ENCODE measurements at places on chromosomes 11 and 22. TPM values are rescaled to one million over a fixed set of nuclear protein-coding genes. Genes with fewer than 3 reads are reported as not detected.

DNA sequence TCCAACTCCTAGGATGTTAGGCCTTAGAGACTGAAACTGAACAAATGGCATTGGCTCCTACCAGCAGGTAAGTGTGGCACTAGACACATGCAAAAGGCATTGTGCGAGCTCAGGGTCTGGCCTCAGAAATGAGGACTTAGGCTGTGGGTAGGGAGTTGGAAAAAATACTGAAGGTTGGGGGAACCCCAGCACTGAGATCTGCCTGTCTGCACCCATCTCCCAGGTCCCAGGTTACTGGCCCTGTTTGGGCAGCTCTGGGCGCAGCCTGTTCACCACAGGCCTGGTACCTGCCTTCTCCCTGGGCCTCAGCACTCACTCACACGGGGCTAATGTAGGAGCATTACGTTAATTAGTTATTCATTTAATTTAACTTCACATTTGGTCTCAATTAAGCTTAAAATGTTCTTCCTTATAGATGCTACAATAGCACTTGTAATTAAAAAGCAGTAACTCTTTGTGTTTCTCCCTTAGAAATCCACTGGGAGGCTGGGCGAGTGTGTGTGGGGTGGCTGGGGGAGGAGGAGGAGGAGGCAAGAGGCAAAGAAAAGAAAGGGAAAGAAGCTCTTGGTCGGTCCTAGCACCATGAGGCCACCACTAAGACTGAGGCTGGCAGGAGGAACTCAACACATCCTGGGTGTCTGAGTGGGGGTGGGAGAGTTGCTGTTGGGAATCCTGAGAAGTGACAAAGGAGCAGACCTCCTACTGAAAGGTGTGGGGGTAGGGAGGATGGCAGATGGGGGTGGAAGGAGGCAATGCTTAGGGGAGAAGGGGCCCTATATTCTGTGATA lies 19.4 kb downstream of the TMEM218 start:
- H3K27me3 ChIP-seq, result no peaks in the 10 kb centered on the region
- H3K27ac ChIP-seq, result no peak overlapping the region
- H3K36me3 ChIP-seq, result peaks cover 6% of the 10 kb centered on the region
- peaks cover 25% of the 10 kb centered on the region for H3K4me1 ChIP-seq
- DNase-seq, result no peak

GRCh38 chr11:120715239-120715638 lies 203.7 kb downstream of the GRIK4 start:
- DNase-seq, result no peak
- H3K4me3 ChIP-seq, result no peak overlapping the region
- no peaks in the 10 kb centered on the region for H3K36me3 ChIP-seq
- peaks cover 55% of the 10 kb centered on the region for H3K4me1 ChIP-seq

GRCh38 chr11:133903875-133904817 lies 52.6 kb downstream of the IGSF9B start:
- DNase-seq, result no peak
- peaks cover 42% of the 10 kb centered on the region for H3K36me3 ChIP-seq
- H3K27me3 ChIP-seq, result no peaks in the 10 kb centered on the region
- no peak overlapping the region for H3K4me3 ChIP-seq

GRCh38 chr11:35247863-35248262 lies 108.9 kb downstream of the CD44 start:
- DNase-seq, result no peak
- no peaks in the 10 kb centered on the region for H3K36me3 ChIP-seq
- H3K4me1 ChIP-seq, result no peaks in the 10 kb centered on the region
- H3K4me3 ChIP-seq, result no peak overlapping the region

DNA sequence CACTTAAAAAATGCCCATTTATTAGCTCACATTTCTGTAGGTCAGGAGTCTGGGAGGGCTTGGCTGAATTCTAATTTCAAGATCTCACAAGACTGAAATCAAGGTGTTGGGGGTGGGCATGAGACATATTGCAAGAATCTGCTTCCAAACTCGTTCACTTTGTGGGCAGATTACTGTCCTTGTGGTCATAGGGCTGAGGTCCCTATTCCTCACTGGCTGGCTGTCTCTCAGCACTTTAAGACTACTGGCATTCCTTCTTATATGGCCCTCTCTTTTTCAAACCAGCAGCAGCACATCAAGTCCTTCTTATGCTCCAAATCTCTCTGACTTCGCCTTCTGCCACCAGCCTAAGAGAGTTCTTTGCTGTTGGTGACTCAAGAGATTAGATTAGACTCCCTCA lies 27.8 kb upstream of the MYOD1 start:
- DNase-seq, result no peak
- H3K4me3 ChIP-seq, result no peak overlapping the region
- H3K27ac ChIP-seq, result no peak overlapping the region
- H3K27me3 ChIP-seq, result peaks cover 43% of the 10 kb centered on the region
- H3K4me1 ChIP-seq, result peaks cover 4% of the 10 kb centered on the region

DNA sequence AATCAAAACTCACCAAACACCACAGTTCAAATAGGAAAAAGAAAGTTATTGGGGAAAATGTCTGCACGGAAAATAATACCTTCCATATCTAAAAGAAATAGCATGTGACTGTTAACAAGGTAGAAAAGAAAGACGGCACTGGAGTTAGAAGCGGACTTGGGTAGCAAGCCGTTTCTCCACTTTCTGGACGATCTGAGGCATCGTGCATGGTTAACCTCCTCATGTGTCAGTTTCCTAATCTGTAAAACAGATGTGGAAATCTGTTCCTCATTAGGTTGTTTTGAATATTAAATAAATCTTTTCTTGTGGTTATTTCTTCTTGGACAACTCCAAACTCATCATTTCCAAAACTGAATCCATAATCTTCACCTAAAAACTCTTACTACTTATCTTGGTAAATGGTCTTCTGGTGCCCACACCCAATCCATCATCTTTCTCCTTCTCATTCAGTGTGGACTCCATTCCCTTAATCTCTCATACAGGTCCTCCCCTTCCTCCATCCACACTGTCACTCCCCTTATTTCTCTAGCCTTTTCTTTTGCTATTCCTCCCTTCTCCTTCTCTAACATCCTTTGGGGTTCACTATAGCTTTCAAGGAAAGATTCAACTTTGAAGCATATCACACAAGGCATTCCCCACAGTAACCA lies 53.5 kb downstream of the VSIG10L2 start:
- DNase-seq, result no peak
- H3K4me3 ChIP-seq, result no peak overlapping the region
- H3K27me3 ChIP-seq, result no peaks in the 10 kb centered on the region
- no peak overlapping the region for H3K27ac ChIP-seq
- H3K4me1 ChIP-seq, result peaks cover 5% of the 10 kb centered on the region
- peaks cover 46% of the 10 kb centered on the region for H3K36me3 ChIP-seq

GRCh38 chr11:67641338-67642172 lies 2.0 kb upstream of the TBX10 start:
- peaks cover 30% of the 10 kb centered on the region for H3K27me3 ChIP-seq
- H3K4me3 ChIP-seq, result no peak overlapping the region
- no peak overlapping the region for H3K27ac ChIP-seq
- no peaks in the 10 kb centered on the region for H3K36me3 ChIP-seq
- no peak for DNase-seq

The PRDM10 gene
- 17.9 TPM for total RNA-seq

The DLG2 gene
- 17.5 TPM for total RNA-seq

The ATL3 gene
- total RNA-seq, result 32.1 TPM

DNA sequence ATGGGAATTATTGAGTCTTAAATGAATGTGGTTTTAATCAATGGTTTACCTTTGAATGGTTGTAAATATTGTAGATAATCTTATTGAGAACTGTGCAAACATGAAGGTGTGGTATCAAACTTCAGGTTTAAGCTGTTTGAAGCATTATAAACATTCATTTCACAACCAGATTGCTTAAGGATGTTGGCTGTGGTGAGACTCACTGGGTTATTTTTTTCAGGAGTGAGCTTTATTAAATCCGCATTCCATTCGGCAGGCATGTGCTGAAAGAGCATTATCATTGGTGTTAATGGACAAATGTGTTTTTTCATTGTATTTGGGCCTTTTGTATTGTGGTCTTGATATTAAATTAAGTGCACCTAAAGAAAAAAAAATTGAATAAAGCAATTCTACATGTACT lies 9.7 kb downstream of the MMP3 start:
- peaks cover 4% of the 10 kb centered on the region for H3K27me3 ChIP-seq
- no peak overlapping the region for H3K27ac ChIP-seq

The DGCR6 gene
- total RNA-seq, result 2.4 TPM

DNA sequence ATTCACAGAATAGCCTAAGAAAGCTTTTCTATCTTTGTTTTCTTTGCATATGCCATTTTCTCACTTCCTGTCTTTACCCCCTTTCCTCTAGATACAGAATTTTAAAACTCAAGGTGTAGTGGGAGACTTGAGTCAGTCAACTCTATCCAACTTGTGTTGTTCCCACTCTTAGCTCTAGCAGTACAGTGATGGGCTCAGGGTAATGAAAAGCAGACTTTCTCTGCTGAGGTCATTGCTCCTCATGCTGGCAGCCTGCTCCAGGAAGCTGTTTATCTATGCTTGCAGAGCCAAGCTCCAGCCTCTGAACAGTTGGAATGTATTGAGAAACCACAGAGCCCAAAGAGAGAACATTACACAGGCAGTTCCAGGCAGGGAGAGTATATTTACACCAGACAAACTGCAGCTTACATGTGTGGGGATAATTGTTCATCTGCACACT lies 68.1 kb downstream of the CSTPP1 start:
- no peak overlapping the region for H3K4me3 ChIP-seq
- no peaks in the 10 kb centered on the region for H3K27me3 ChIP-seq
- no peak for DNase-seq
- H3K36me3 ChIP-seq, result peaks cover 3% of the 10 kb centered on the region
- H3K4me1 ChIP-seq, result peaks cover 4% of the 10 kb centered on the region
- H3K27ac ChIP-seq, result no peak overlapping the region

GRCh38 chr11:127143251-127143650 lies 142.7 kb upstream of the KIRREL3 start:
- H3K27ac ChIP-seq, result no peak overlapping the region
- H3K27me3 ChIP-seq, result no peaks in the 10 kb centered on the region
- no peak for DNase-seq

- H3K27ac ChIP-seq, result no peak overlapping the region
- no peak for DNase-seq
- no peak overlapping the region for H3K4me3 ChIP-seq
- H3K4me1 ChIP-seq, result peaks cover 45% of the 10 kb centered on the region
- H3K36me3 ChIP-seq, result peaks cover 24% of the 10 kb centered on the region
- no peaks in the 10 kb centered on the region for H3K27me3 ChIP-seq
Measured at GRCh38 chr11:19852288-19852687, 139.7 kb downstream of the NAV2 start.

DNA sequence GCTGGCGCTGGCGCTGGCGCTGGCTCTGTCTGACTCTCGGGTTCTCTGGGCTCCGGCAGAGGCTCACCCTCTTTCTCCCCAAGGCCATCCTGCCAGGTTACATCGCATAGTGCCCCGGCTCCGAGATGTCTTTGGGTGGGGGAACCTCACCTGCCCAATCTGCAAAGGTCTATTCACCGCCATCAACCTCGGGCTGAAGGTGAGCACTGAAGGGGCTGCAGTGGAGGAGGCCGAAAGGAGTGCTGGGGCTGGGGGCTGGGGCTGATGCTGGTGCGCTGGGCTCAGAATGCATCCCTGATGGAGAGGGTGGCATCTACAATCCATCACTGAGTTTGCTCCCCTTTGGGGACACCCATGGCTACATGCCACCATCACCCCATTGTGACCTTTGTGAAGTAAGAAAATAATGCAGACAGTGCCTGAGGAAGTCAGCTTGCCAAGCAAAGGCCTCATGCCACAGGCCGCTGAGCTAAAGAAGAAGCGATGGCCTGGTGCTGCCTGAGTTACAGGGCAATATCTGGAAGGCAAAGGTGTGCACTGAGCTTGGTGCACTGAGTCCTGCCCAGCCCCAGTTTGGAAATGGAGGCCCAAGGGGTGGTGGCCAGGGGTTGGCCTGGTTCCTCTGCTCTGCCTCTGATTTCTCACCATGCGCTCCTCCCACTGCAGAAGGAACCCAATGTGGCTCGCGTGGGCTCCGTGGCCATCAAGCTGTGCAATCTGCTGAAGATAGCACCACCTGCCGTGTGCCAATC lies 620 bp downstream of the SMPD1 start:
- H3K4me1 ChIP-seq, result peaks cover 25% of the 10 kb centered on the region
- peak overlapping the region; percentile 92 for H3K4me3 ChIP-seq
- no peak overlapping the region for H3K27ac ChIP-seq
- DNase-seq, result no peak

The OR10A2 gene
- not detected for total RNA-seq

The HTR3B gene
- not detected for total RNA-seq

The FRMD8 gene
- 23.7 TPM for total RNA-seq

The GLYAT gene
- 0.32 TPM for total RNA-seq

DNA sequence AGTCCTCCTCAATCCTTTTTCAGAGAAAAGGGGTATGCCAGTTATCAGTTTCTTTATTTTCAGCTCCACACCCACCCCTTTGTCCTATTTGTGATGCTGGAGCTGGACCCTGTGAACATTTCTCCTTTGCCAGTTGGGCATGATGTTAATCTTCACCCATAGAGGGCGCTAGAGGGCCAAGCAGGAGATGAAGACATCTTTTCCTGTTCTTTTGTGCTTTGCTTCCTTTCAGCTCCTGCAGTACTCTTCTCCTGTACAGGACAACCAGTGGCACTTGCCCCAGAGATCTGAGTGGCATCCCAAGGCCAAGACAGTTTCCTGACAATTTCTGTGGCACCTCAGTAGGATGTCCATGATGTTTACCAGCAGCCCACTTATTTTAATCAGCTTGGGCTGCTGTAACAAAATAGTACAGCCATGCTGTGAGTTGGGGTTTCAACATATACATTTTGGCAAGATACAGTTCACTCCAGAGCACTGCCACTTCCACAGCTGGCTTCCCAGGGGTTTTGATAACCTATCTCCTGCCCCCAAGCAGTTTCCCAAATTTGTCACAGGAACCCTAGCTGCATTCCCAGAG lies 4.6 kb downstream of the SAA2 start:
- H3K4me3 ChIP-seq, result no peak overlapping the region
- H3K4me1 ChIP-seq, result no peaks in the 10 kb centered on the region
- H3K36me3 ChIP-seq, result no peaks in the 10 kb centered on the region
- peaks cover 6% of the 10 kb centered on the region for H3K27me3 ChIP-seq
- DNase-seq, result peak; percentile 70
- H3K27ac ChIP-seq, result no peak overlapping the region

- H3K4me1 ChIP-seq, result no peaks in the 10 kb centered on the region
- no peaks in the 10 kb centered on the region for H3K27me3 ChIP-seq
- H3K27ac ChIP-seq, result peak overlapping the region; percentile 78
- DNase-seq, result no peak
- peaks cover 13% of the 10 kb centered on the region for H3K36me3 ChIP-seq
Measured at GRCh38 chr22:20763630-20764470, 10.1 kb upstream of the SERPIND1 start.

The ILK gene
- 97.7 TPM for total RNA-seq

The PKDREJ gene
- total RNA-seq, result 0.07 TPM

The PKNOX2 gene
- 3.7 TPM for total RNA-seq

Data from WTC11 (cell line).